Tibial nerve (tissue), 4 donors: ENCODE measurements at places on chromosomes 2 and 18. TPM values are rescaled to one million over a fixed set of nuclear protein-coding genes. Genes with fewer than 3 reads are reported as not detected.

DNA sequence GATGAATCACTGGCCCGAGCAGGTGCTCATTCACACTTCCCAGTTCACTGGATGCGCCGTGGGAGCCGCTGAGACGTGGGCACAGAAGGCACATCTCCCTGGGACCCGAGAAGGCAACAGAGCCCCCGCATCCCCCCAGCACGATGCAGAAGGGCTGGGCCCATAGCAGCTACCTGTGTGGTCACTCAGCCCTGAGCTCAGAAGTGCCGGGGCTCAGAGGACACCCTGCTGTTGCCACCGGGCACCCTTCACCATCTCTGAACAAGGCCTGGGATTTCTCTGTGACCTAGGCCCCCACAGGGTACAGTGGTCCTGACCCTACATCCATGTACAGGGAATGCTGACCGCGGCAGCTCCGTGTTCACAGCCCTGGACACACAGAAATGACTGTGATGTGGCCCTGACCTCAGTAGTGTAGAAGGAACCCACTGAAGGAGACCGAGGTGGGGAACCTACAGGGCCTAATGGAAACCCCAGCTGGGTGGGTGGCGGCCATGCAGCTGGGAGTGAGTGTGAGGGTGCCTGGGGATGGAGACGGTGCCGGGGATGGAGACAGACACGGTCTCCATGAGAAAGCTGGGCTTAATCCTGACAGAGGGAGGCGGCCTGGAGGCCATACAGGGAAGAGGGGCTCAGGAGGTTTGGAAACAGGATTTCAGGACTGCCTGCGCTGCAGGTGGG lies 111.9 kb upstream of the OTOS start:
- no peak for DNase-seq

- no peak for DNase-seq
Observed at GRCh38 chr18:658947-659533, 1.6 kb downstream of the TYMS start.

LRRC30 gene
- total RNA-seq, result not detected

DNA sequence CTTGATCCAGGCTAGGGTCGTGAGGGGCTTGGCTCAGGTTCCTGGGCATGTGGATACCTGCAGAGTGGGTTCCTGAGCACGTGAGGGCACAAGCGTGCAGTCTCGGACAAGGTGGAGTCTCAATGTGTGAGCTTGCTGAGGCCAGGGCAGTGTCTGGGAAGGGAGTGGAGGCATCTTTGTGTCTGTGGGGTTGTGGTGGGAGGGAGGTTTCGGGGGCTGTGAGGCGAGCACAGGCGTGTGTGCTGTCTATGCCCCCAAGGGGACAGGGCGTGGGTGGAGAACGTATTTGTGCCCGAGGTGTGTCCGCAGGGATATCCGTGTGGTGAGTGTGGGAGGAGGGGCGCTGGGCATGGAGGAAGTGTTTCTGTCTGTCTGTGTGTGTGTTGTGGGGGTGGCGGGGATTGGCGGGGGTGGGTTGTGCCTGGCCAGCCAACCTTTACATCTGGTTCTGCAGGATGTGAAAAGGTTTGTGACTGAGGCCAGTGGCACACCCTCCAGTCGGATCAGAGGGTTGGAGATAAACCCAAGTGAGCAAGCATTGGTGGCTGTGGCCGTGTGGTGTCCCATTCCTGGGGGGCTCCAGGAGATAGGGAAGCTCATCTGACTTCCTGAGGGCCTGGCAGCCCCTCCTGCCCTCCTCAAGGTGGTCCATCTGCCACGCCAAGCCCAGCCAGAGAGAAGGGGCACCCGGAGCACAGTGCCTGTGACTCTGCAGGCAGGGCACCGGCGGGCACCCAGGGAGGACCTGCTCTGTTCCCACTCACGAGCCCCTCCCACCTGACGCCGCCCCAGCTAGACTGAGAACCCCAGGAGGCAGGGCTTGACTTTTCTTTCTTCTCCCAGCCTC lies 57.1 kb downstream of the ZFP36L2 start:
- peak; percentile 32 for DNase-seq

TACR1 gene
- 10.8 TPM for total RNA-seq

COL3A1 gene
- 149 TPM for total RNA-seq

- DNase-seq, result no peak
Observed at GRCh38 chr2:83827618-83828017, 631.5 kb downstream of the SUCLG1 start.

DNA sequence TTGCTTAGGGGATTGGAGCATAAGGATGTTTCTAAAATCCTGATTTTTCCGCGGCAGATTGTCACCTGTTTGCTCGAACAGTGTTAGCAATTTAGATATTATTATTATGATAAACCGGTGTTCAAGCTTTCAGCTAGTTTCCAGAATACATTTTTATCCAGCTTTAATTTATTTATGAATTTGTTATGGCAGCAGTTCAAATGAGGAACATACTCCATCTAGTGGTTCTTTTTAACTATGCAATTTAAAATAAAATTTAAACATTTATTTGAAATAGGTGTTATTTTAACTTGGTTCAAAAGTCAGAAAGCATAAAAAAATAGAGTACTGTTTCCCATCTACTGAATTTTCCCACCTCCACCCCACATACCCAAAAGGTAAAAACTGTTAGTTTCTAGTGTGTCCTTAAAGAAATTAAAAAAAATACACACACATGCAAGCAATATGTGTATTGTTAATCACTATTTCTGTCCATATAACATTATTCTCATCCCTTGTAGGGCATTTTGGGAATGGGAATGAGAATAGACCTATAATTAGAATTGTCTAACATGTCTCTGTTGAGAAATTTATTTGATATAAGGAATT lies 23.2 kb downstream of the ACOXL start:
- DNase-seq, result no peak

DNA sequence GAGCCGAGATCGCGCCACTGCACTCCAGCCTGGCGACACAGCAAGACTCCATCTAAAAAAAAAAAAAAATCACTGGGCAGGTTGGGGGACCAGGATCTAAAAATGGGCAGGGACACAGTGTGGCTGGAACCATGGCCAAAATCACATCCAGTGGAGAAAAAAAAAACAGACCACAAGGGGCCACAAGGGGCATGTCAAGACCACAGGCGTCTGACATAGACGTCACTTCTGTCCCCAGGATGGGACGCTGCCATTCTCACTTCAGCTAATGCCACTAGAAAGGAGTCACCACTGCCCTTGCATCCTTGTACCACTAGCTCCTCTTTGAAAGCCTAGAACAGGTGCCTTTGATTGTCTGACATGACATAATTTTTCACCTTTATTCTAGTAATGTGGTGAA lies 2.5 kb upstream of the POMC start:
- no peak for DNase-seq

SLC39A6 gene
- 53.3 TPM for total RNA-seq

- DNase-seq, result no peak
Observed at GRCh38 chr2:175884697-175885393, 117.2 kb downstream of the LNPK start.

DNA sequence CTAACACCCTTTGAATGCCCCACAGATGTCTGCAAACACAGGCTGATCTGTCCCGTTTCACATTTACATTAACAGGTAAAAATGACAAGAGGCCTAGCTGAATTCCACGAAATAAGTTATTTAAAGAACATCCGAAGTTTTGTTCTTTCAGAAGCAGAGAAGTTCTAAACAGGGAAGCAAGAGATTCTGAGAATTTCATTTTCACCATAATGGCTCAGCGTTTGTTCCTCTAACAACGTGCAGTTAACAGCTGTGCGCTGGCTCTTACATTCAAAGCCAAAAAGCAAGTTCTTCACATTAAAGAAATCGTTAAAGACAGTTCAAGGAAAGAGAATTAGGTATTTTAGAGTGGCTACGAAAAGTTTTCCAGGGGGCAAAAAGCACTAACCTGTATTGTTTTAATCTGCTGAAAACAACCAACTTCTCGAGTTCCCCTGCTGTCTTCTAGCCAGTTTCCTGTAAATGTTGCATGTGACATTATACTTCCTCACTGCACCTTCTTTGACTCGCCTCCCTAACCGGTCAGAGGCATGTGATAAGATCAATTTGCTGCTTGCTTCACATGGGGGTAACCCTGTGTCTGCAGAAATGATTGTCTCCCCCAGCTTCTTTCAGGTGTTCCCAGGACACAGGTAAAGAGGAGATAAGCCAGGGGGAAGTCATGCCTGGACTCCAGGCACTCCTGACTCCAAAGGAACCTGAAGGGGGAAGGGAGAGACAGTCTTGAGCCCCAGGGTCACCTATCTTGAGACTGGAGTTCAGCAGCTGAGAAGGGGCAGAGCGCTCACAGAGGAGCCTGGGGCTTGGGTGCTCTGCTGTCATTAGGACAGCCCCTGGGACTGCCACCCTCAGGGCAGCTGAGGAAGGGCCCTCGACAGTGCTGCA lies 36.8 kb upstream of the WIPF1 start:
- no peak for DNase-seq

MATN3 gene
- total RNA-seq, result 11.4 TPM

DNER gene
- 2.7 TPM for total RNA-seq

DQX1 gene
- not detected for total RNA-seq

DHRS9 gene
- 0.59 TPM for total RNA-seq

GRCh38 chr2:229410264-229410663 lies 139.2 kb upstream of the PID1 start:
- DNase-seq, result no peak

- DNase-seq, result no peak
Observed at GRCh38 chr2:229220254-229220653, 50.8 kb downstream of the PID1 start.

DNA sequence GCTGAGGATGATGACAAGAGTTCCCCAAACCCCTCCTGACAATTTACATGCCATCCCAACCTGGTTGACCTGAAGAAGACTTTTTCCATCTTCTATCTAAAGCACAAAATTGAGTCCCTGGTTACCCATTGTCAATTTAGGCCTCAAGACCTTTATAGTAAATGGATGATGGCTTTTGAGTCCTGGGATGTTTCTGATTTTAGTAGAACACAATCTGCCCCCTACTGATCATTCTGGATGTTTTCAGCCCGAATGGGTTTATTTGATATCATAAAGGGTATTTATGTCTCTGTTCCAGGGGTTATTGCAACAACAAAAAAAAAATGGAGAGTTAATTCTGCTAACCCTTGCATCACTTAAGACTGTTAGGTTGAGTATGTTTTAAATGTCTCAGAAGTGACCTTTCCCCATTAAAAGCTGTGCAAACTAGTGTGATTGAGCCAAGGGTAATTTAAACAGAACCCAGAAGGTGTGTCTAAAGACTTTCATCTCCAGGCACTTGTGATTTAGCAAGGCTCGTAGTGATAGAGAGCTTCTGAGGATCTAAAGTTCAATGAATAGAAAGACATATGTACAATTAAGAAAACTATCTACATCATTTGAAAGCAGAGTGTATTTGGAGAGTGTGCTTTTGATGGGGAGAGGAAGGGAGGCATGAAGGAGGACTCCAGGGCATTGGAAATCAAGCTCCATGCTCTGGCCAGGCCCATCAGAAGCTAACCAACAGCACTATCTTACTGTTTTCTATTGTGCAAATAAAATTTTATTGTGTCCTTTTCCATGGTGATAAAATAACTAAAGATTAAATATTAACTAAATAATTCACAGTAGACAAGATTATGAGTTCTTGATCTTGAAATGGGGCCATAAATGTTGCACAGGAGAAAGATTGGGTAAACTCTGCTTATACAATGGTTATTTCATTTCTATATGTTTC lies 96.6 kb upstream of the NOSTRIN start:
- DNase-seq, result no peak

DNA sequence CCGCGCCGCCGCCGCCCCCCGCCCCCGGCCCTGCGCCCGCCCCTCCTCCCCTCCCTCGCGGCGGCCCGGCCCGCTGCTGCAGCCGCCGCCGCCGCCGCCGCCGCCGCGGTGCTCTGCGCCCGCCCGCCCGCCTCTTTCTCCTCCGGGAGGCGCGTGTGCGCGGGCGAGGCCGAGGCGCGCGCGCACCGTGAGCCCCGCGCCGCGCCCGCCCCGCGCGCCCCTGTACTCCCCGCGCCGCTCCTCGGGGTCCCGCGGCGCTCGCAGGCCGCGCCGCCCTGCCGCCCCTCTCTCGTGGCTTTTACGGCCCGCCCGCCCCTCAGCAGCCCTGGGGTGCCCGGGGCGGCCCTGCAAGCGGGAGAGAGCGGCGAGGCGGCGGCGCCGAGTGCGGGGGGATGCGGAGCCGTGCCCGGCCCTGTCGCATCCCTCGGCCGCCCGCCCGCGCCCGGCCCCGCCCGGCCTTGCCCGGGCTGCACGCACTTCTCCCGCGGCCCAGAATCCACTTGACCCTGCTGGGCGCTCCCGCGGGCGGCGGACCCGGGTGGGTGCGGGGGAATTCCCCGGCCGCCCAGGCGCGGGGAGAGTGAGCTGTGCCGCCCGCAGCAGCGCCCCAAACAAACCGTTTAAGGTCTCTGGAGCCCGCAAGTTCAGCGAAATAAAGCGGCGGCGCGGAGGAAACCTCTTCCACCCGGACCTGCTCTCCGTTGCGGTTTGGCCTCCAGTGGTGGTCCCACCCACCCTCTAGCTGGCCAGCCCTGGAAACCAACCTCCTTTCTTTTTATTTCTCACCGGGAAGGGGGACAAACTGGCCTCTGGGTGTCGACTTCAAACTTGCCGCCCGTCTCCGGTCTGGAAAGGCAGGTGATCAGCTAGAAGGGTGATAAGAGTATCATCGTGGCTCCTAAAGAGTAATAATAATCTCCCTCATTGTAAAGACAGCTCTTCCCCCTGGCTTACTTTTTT lies 37.4 kb downstream of the AFF3 start:
- no peak for DNase-seq

CFAP221 gene
- total RNA-seq, result 0.30 TPM

DNA sequence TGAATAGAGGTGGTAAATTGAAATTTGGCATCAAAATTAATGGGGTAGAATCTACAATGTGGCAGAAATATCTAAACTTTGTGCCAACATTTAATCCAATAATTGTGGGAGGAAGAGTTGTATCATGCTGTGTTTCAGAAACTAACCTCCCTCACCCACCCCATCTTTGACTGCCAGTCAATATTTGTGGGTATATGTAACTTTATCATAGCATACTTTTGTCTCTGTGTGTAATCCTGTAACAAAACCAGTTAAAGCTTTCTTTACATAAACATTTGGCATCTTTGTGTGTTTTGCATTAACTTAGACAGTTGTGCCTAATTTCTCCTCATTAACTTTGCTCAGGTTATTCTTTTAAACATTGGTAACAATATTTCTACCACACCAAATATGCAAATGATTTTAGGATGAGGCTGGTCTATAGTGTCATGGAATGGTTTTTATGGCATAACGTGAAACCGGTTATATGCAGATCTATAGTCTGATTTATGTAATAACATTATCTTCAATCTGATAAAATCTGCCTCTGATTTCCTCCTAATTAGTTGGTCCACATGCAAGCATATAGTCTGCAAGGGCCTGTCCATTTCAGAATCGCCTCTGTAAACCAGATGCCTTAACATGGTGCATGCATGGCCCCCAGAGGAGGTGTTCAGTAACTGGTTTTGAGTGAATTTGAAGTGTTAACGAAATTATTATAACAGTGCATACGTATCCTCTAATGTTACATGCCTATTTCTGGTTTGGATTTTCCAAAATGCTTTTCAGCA lies 84.3 kb downstream of the ACSL3 start:
- DNase-seq, result no peak
